ENCODE measurements at places on chromosomes 2 and 18.

DNA sequence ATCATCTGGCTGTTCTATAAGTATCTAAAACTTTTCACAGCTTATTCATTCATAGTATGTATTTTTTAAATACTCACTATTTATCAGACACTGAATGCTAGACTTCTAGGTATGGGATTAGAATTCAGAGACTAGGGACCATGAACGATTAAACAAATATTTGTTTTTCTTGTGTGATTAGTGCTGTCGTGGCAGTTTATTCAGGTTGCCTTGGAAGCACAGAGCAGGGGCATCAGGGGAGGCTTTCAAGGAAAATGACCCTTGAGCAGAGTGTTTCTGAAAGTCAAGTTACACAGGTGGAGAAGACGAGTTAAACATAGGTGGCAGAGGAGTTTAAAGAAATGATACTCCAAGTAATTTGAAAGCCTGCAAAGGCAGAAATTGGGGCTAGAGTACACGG is 5.7 kb downstream of the SPOPL start:
- no peak for DNase-seq

DNA sequence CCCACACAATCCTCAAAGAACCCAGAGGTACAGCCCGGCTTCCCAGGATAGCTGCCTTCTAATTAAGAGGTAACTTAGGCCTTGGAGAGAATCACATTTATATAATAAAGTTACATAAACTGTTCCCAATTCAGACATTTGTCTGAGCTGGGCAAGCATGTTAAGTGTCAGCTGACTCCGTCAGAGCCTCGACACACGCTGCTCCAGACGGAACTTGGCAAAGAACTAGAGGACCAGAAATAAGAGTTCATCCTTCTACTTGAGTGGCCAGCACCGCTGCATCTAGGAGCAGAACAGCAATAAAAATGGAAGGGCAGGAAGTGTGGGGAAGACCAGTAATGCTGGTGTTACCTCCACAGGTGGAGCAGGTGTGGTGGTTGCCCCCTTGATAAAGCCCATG is 80.5 kb downstream of the MYO5B start:
- DNase-seq: no peak

DNA sequence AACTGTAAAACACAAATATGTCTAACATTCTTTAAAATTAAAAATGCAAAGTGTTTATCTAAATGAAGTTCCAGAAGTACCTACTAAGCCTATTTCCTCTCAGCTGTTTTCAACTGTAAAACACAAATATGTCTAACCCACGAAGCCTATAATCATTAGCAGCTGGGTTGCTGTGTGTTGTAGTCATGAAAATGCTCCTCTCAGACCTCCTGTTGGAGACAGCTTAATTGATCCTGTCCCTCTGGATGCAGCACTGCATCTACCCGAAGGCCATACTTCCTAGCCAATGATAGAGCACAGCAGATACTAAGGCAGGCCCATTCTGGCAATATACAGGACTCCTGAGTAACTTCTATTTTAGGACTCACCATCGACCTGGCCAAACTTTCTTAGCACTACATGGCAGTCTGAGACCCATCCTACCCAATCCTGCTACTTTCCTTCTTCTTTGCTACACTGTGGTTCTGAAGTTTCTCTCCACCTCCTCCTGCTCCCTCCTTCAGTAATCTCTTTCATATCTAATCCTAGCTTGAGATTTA is 92.5 kb upstream of the RBBP8 start:
- no peak for DNase-seq

GRCh38 chr18:80208620-80209019 is 38.7 kb downstream of the PARD6G start:
- DNase-seq: no peak

DNA sequence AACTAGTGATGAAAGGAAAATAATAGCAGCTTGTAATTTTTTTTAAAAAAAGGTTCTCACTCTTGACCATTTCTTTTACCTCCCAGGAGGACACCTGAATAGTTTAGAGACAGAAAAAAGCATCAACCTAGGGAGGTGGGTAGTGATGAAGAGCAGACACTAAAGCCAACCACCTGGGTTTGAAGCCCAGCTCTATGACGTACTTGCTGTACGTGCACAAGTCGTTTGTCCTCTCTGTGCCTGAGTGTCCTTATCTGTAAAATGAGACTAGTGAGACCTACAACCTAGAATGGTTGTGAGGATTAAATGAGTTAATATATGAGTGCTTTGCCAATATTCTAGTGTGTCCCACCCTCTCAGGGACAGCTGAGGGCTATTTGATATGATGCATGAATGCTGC is 5.8 kb downstream of the SLC1A4 start:
- no peak for DNase-seq

GRCh38 chr2:237280229-237280628 is 133.7 kb downstream of the COL6A3 start:
- DNase-seq: peak; percentile 33

DNA sequence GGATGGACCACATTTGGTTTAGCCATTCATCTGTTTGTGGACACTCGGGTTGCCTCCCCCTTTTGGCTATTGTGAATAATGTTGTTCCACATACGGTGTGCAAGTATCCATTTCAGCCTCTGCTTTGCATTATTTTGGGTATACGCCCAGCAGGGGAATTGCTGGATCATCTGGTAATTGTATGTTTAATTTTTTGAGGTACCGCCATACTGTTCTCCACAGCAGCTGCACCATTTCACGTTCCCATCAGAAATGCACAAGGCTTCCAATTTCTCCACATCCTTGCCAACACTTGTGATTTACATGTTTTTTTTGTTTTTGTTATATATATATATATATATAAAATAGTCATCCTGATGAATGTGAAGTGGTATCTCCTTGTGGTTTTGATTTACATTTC is 54.6 kb upstream of the TWIST2 start:
- DNase-seq: no peak

GRCh38 chr2:196163285-196163684 is 8.1 kb downstream of the STK17B start:
- no peak for DNase-seq

DNA sequence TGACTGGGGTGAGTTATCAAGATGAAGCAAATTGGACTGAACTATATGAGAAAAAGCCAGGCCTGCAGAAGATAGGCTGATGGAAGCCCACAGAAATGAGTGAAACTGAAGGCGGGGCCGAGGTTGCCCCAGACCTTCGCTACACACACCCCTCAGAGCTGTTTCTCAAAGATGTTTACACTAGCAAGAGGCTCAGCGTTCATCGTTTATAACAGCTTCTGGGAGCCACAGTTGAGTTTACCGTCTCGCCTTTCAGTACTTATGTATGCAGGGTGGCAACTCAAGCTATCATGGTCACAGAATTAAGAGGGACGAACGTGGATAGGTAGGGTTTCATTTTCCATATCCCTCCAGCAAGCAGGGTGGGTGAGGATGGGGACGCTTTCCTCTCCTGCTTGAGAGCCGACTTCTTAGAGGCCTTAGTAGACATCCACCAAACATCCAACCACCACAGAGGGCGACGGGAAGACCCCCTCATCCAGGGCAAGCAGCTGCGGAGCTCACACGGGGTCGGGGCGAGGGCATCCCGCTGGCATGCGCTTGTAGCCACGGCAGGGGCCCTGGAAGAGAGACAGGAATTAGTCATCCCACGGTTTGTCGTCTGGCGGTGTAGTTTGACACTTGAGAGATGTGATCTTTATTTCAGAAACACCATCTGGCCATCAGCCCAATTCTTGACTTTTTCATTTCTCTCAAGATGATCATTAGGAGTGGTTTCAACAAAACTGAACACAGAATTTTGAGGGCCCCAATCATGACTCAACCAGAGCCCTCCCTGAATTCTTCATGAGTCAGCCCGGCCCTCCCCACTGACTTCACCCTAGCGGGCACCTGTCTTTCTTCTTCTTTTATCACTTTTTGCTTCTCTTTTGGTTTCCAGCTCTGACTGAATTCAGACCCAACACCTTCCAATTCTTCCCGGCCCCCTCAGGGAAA is 109.1 kb upstream of the CTDP1 start:
- DNase-seq: peak; percentile 90

- no peak for DNase-seq
Observed at GRCh38 chr18:32891797-32892196, 119.0 kb upstream of the KLHL14 start.

DNA sequence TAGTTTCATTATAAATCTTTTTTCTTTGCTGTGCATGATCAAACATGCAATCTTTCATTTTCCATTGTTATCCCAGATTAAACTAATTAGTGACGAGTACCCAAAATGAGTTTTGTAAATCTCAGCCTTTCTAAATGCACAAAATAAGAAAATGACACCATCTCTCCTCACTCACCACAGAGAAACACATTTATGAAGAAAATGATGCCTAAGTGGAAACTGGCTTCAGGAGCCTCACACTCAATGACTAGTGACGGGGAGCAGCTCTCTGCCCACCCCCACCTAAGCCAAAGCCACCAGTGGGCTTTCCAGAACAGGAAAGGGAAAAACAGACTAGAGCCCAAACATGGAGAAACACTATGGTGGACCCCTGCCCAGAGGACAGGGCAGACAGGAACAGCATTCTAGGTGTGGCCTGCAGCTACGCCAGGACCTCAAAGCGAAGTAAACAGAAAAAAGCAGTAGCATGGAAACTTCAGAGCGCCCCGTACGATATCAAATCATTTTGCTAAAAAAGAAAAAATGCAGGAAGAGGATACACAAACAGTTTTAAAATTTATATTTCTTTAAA is 113.5 kb downstream of the RBMS1 start:
- DNase-seq: no peak

GRCh38 chr2:105308382-105309146 is 21.0 kb downstream of the TGFBRAP1 start:
- no peak for DNase-seq

- DNase-seq: no peak
Observed at GRCh38 chr2:163646687-163647086, 89.1 kb downstream of the FIGN start.

DNA sequence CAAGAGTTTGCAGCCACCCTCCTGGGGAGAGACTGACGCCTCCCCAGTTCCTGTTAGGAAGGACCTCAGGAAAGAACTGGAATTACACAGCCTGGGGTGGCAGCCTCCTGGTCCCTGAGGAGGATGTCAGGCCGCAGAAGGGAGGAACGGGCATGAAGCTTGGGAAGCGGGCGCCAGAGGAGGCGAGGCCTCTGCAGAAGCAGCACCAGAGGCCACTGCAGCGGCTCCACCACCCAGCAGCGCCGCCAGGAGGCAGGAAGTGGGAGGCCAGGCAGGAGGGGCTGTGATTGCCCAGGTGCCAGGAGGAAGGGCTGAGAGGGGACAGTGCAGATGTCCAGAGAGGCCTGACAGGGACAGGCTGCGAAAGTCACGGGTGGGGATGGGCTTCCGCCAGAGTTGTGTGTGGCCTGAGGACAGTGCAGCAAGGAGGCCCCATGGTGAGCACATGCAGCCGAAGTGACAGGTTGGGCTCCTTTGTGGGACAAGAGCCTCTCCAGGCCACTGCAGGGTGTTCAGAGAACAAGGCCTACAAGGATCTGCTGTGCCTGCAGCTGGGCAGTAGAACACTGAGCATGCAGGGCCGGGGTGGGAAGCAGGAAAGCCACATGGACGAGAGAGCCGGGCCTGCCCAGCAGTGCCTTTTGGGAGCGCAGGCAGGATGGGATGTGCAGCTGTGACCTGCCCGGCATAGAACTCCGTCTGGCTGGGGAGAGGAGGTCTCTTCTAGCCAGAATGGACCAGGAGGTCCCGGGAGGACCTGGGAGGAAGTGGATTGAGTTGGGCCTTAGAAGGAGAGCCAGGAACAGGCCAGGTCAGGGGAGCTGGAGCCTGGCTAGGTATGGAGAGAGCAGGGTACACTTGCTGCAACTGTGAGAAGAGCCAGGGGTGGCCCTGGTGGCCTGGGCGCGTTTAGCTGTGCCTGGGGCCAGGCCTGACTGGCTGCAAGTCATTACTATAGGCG is 39.1 kb upstream of the ALPP start:
- no peak for DNase-seq

- DNase-seq: no peak
Observed at GRCh38 chr2:159706385-159706980, 5.8 kb upstream of the MARCHF7 start.

- no peak for DNase-seq
Observed at GRCh38 chr2:226738191-226738820, 61.3 kb downstream of the IRS1 start.

DNA sequence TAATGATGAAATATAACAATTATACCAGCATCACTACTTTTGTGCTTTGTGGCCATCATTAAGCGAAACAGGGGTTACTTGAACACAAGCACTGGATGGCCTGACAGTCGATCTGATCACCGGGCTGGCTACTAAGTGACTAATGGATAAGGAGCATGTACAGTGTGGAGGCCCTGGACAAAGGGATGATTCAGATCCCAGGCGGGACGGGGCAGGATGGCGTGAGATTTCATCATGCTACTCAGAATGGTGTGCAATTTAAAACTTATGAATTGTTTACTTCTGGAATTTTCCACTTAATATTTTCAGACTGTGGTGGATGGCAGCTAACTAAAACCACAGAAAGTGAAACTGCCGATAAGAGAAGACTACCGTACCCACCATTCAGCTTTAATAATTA is 7.0 kb upstream of the CLIP4 start:
- DNase-seq: peak; percentile 87

- DNase-seq: no peak
Observed at GRCh38 chr2:50714089-50714488, 317.8 kb downstream of the NRXN1 start.

GRCh38 chr2:50347358-50348044 is 684.4 kb downstream of the NRXN1 start:
- no peak for DNase-seq

- DNase-seq: no peak
Observed at GRCh38 chr2:181850936-181851560, 40.5 kb upstream of the ITPRID2 start.

DNA sequence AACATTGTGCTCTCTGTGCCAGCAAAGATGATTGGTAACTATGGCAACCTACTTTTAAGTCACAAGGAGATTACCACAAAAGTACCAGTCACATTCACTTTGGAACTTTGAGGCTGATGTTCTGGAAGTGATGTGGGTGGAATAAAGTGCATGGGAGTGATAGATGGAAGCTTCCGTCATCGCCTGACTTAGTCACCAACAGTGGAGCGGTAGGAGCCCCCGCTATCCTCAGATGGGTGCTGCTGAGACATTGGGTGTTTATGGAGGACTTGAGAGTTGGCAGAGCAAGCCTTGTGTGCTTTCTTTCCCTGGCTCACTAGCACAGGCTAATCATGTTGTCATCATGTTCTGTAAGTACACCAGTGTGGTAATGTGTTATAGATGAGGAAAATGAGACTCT is 4.6 kb downstream of the PPP1R7 start:
- DNase-seq: no peak

- no peak for DNase-seq
Observed at GRCh38 chr2:12001621-12002020, 255.2 kb downstream of the LPIN1 start.

DNA sequence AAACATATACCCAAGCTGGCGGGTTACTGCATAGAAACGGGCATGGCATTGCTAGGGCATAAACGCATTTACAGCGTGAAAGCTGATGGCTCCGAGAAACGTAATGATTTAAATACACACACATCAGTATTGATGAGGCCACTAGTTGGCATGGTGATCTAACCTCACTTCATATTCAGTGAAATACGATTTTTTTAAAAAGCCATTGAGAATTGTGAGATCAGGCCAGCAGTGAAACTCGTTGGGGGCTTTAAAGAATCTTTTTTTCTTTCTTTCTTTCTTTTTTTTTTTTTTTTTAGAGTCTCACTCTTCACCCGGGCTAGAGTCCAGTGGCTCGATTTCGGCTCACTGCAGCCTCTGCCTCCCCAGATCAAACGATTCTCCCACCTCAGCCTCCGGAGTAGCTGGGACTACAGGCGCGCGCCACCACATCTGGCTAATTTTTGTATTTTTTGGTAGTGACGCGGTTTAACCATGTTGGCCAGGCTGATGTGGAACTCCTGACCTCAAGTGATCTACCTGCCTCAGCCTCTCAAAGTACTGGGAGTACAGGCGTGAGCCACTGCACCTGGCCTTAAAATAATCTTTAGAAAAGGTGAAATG is 2.4 kb upstream of the SMAD7 start:
- DNase-seq: no peak

GRCh38 chr2:111662771-111663470 is 221.1 kb downstream of the ANAPC1 start:
- no peak for DNase-seq
